ENCODE measurements at places on chromosomes 6 and 20.

DNA sequence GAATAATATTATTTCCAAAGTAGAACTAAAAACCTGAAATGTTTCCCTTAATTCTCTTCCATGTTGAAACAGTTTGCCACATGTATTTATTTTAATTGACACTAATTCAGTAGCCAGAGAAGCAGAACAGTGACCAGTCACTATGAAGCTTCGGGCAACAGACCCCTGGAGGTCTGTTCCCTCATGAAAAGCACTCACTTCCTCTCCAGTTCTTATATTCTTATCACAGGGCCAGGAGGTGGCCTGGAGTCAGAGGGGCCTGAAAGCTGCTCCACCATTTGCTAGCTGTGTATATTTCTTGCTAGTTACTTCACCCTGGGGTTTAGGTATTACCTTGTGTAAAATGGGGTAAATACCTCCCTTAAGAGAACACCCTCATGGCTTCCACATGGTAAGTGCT, 49.1 kb downstream of the MAP7 start:
- no peak for DNase-seq

- DNase-seq = no peak
These were observed 92.3 kb upstream of the ELOVL5 start for GRCh38 chr6:53441035-53441493.

- DNase-seq = no peak
These were observed 418.0 kb upstream of the IMPG1 start for GRCh38 chr6:76490456-76490855.

GRCh38 chr20:23294166-23294565, 56.4 kb upstream of the NXT1 start:
- DNase-seq = no peak

DNA sequence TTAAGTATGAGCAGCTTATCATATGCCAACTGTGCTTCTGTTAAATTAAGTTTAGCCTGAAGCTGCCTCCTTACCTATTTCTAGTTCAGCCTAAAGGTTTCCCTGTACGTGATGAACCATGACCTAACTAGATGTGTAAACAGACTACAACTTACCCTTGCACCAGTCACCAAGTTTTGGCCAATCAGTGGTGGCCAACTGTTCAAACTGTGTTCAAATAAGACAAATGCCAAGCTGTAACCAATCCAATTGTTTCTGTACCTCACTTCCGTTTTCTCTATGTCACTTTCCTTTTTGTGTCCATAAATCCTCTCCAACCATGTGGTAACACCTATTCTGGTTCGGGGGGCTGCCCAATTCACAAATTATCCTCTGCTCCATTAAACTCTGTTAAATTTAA, 6.0 kb upstream of the SLC2A10 start:
- DNase-seq = no peak

DNA sequence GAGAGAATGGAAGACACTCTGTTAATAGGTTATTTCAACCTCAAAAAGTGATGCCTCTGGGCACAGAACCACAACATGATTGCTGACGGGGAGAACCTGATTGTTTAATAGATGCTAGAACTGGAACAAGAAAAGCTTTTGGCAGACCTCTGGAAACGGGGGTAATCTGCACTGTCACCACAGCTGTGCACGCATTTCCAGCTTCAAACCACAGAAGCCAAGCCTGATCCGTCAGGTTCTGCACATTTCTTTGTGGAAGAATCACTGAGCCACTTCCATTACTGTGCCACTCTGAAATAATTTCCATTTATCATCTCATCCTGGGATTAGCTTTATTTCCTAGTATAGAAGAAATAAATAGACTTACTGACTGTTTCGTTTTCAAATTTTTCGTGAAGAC, 309.3 kb downstream of the FARS2 start:
- no peak for DNase-seq
